ENCODE measurements at places on chromosomes 6 and 20. TPM values are rescaled to one million over a fixed set of nuclear protein-coding genes. Genes with fewer than 3 reads are reported as not detected.

The RIMS4 gene
- total RNA-seq: 13.5 TPM

The FOXQ1 gene
- total RNA-seq: 5.1 TPM

The LGSN gene
- total RNA-seq: not detected

The POFUT1 gene
- 30.8 TPM for total RNA-seq

The CLPSL2 gene
- total RNA-seq: not detected

The PSMB9 gene
- 24.2 TPM for total RNA-seq

The GJE1 gene
- total RNA-seq: not detected

The BPIFA1 gene
- not detected for total RNA-seq

The SNPH gene
- total RNA-seq: 14.6 TPM

The ULBP1 gene
- not detected for total RNA-seq

The SKIC2 gene
- total RNA-seq: 37.7 TPM

The NKX2-4 gene
- total RNA-seq: not detected

The ELOVL4 gene
- 2.4 TPM for total RNA-seq

The TAAR5 gene
- not detected for total RNA-seq

The FAM209A gene
- not detected for total RNA-seq

The SMOC2 gene
- 334 TPM for total RNA-seq

The GFRAL gene
- not detected for total RNA-seq

The PPP1R3G gene
- 7.3 TPM for total RNA-seq

The TFAP2C gene
- 2.0 TPM for total RNA-seq

The SYTL3 gene
- total RNA-seq: 9.6 TPM

The ADAT2 gene
- 11.2 TPM for total RNA-seq

The ULBP3 gene
- 0.78 TPM for total RNA-seq

The DACT2 gene
- total RNA-seq: 0.28 TPM

The HS3ST5 gene
- total RNA-seq: not detected

The ULBP2 gene
- not detected for total RNA-seq

The MICB gene
- total RNA-seq: 4.1 TPM

The NRSN1 gene
- not detected for total RNA-seq

The SPATA25 gene
- total RNA-seq: 16.6 TPM

The CDH26 gene
- 2.3 TPM for total RNA-seq

The BCAS1 gene
- total RNA-seq: 3.6 TPM

The TFAP2A gene
- not detected for total RNA-seq

The NTSR1 gene
- not detected for total RNA-seq

The CFB gene
- total RNA-seq: 142 TPM

The KIF25 gene
- total RNA-seq: not detected

The CGA gene
- total RNA-seq: not detected

The CARMIL1 gene
- 63.0 TPM for total RNA-seq

The TPMT gene
- 5.5 TPM for total RNA-seq

The VARS2 gene
- total RNA-seq: 20.2 TPM

The HLA-DMB gene
- 34.4 TPM for total RNA-seq

The TRIM10 gene
- not detected for total RNA-seq

The ELOVL2 gene
- total RNA-seq: 0.78 TPM

The BANF2 gene
- not detected for total RNA-seq

The FAM83B gene
- not detected for total RNA-seq

The IL17A gene
- not detected for total RNA-seq

The RHAG gene
- total RNA-seq: not detected

The SFTA2 gene
- total RNA-seq: not detected

The NCOA7 gene
- total RNA-seq: 87.1 TPM

The ENPP4 gene
- total RNA-seq: 32.2 TPM
